Inflammatory macrophage treated with lipopolysaccharide for 4 hours (primary cell): ENCODE measurements at places on chromosomes 11 and 22.

DNA sequence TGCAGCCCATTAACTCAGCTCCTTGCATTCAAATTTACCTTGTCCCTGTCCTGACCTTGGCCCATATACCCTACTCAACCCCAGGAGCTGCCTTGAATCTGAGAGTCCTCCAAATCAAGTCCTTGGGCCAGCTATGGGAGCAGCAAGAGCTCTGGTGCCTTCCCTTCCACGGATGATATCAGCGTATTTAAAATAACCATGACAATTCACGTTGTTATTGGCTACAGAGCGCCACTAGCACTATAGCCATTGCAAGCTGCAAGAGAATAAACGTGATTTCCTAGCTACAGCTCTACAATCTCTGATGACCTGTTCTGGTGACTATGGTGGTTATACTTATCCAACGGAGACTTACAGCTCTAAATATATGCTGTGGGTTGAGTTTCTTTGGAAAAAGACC lies 357.8 kb downstream of the LARGE1 start:
- DNase-seq: no peak

DNA sequence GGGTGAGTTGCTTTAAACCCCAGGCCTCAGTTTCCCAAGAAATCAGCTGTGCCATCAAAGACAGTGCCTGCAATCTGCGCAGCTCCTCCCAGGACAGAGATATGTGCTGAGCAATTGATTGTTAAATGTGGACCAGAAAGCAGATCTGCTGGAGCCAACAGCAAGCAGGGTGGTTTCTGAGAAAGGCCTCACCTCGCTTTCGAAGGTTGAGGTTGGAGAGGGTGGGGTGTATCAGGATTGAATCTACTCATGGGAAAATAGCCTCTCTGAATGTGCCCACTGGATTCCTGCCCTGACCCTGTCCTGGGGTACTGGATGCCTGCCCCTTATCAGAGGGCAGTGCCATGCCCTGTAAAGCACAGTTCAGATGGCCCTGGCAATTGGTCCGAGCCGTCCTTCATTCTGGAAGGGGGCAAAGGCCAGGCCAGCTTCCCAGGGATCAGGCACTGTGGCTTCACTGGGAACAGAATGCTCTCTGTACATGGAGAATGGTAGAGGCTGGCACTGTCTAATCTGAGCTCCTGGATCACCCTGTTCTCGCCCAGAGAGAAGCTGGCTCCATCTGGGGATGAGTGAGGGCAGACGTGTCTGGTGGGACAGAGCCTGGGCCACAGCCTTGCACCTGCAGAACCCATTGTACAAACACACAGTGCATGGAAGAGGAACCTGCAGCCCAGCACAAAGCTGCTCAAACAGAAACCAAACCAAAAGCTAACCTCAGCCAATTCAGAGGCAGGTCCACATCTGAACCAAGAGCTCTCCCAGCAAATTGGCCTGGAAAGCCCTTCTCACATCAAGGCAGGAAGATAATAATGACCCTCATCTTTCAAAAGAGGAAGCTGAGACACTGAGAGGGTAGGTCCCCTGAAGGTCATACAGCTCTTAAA lies 15.2 kb downstream of the DHCR7 start:
- no peak for DNase-seq

DNA sequence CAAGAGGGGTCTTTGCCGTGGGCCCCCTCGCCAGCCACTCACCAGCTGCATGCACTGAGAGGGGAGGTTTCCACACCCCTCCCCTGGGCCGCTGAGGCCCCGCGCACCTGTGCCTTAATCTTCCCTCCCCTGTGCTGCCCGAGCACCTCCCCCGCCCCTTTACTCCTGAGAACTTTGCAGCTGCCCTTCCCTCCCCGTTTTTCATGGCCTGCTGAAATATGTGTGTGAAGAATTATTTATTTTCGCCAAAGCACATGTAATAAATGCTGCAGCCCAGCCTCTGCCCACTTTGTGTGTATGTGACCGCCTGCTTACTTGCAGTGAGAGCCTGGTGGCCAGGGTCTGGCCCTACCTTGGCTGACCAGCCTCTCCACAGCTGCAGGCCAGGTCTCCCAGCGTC lies 2.8 kb upstream of the CRACR2B start:
- no peak for DNase-seq

GRCh38 chr11:35822815-35823495 lies 120.9 kb upstream of the LDLRAD3 start:
- DNase-seq: no peak

GRCh38 chr22:37237371-37238268 lies 6.4 kb downstream of the RAC2 start:
- peak; percentile 53 for DNase-seq

- DNase-seq: peak; percentile 46
These were observed 24.2 kb downstream of the MRE11 start for GRCh38 chr11:94469416-94469815.

GRCh38 chr11:70603756-70604211 lies 205.5 kb downstream of the CTTN start:
- DNase-seq: no peak

DNA sequence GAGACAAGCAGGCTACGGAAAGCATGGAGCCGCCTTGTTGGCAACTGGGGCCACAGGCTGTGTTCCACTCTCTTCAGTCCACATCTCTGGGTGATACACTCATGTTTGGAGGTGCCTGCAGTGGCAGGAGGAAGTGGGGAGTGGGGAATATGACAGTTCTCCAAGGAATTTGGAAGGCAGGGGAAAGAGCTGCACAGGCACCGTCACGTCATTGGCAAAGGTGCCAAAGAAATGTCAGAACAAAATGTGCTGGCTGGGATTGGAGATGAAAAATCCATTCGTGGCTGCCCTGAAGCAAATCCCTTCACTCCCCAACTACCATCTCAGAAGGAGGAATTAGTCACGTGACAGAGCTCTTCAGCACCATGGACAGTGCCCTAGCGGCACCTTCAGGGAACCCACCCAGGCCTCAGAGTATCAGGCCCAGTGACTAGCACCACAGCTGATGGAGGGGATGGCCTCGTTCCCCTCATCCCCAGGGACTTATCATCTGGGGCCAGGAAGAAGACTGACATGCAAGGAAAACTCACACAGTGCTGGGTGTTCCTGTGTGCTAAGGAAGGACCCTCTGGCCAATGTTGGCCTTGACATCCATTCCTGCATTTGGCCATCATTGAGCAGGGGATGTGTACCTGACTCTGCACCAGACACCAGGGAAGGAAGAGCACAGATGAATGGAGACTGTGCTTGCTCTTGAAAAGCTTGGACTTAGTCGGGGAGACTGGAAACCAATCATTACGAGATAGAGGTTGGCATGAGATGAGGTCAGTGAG lies 48.5 kb upstream of the PRDM11 start:
- peak; percentile 37 for DNase-seq
